NCI-H1436 (cell line): ENCODE measurements at places on chromosomes 4 and X.
A peak's percentile ranks its signal among the peaks of the same experiment; 100 is the strongest.

GRCh38 chr4:6578221-6578620 is 3.2 kb downstream of the MAN2B2 start:
- no peak for DNase-seq

DNA sequence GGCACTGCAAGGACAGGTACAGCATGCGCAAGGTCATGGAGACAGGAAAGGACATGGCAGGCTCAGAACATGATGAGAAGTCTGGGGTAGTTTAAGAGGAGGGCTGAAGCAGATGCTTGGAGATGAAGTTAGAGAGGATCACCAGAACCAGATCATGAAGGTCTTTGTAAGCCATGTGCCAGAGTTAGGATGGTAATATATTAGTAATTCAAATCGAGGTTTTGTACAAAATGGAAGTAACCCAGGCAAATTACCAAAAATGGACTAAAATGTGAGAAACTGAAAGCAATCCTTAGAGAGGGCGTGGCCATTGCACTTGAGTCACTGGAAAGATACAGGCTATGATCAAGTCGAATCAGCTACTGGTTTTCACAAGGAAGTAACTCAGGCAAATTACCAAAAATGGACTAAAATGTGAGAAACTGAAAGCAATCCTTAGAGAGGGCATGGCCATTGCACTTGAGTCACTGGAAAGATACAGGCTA is 13.5 kb downstream of the RXFP1 start:
- no peak for DNase-seq

DNA sequence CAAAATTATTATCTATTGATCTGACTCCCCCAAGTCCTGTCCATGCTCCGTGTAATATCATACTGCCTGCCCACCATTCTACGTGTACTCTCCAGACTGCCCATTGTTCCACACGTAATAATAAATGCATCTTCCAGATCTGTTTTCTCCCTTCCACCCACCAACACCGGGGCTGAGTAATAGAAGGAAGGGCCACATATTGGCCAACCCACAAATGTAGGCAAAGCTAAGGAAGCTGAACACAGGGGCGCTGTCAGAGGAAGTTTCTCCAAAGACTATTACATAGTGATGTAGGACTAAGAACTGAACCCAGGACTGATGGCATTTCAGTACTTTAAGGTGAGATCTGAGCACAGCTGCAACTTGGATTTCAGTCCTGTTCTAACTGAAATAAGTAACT is 135.8 kb upstream of the GUCY1A1 start:
- DNase-seq: no peak

GRCh38 chrX:129690435-129690834 is 35.7 kb upstream of the APLN start:
- no peak for DNase-seq

GRCh38 chr4:27412613-27413012 is 552.0 kb downstream of the STIM2 start:
- DNase-seq: no peak

GRCh38 chr4:161457906-161458305 is 705.9 kb downstream of the FSTL5 start:
- no peak for DNase-seq

DNA sequence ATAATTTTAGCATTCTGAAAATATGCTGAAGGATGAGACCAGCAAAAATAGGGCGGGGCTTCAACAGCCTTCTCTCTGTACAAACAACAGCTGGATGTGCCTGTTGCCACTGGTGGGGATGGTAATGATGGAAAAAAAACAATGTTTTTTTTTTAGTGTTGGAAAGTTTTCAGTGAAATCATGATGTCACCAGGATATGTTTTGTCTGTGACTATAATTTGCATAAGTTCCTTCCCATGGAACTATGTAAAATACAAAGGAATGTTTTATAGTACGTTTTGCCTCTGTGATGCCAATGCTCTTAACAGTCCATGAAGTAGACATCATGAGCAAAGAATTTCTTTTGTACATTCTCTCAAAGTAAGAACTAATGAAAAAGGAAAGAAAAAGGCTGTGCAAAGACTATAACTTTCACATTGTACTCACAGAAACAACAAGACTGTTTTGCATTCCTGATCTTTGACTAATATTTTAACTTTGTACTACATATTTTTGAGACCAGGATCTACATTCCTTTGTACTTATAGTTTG is 589.7 kb downstream of the SPRY1 start:
- DNase-seq: no peak

DNA sequence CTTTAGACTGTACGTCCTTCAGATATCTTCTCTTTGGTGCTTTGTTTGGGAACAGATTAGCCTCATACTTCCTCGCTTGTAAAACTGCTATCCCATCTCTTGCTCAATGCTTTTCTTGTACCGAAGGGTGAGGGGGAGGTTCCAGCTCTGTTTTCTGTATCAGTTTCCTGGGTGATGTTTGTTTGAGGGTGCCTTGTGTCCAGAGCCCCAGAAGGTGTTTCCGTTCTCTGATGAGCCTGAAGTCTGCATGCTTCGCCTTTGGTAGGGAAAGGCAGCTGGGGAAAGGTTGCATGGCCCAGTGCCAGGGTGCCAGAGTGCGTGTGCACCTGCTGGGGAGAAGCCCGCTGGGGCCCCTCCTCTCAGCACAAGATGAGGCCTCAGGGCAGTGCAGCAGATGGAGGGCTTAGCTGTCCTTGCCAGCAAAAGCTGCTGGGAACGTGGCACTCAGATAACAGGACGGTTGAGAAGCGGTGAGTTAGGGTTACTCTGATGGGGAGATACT is 73.7 kb downstream of the TBL1X start:
- DNase-seq: peak; percentile 78

- DNase-seq: no peak
Measured at GRCh38 chr4:166726832-166727231, 507.5 kb downstream of the SPOCK3 start.

DNA sequence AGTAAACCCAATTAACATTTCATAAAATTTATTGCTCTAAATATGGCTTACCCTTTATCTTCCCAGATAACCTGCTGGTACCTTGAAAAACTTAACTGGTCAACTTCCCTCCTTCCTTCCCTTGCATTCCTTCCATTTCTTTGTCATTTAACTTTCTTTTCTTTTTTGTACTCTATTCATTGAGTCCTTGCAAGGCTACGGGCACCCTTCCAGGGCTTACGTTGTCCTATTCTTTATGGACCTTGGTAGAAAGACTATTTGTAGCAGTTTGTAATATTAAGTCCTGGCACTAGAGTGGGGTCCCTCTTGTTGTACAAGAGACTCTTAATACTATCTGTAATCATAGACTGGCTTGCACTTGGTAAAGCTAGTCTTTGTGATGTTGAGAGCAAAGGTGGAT is 8.0 kb upstream of the GATB start:
- DNase-seq: no peak

DNA sequence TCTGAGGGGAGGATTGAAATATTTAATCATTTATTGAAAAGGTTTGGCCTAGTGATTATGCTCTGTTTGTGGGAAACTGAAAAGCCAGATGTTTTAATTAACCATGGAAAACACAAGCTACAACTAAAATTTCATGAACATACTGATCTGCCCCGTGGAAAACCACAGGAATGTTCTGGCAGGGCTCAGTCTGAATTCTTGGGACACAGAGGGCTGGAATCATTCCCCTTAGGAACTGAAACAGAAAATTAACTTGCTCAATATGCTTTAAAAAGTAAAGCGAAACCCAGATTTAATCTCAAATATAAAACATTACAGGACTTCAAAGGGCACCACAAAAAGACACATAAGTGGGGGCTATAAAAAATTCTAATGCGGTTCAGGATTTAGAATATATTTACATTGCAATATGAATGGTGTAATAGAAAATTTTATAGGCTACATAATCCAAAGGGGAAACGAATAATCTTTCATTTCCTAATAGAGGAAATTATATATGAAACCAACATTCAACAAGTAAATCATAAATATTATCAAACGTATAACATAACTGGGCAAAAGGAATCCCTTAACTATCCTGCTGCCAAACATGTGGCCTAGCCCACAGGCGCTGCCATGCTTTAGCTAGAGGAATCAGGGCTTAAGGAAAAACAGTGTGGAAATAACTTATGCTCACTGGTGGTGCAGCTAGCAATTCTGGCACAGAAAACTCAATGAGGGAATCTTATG is 70.9 kb downstream of the APBB2 start:
- DNase-seq: no peak
